Activated effector memory CD4-positive, alpha-beta T cell treated with Interleukin-2 at 50 U/mL for 16 hours (primary cell): ENCODE measurements at places on chromosomes 2 and 18.

- no peak for DNase-seq
Measured at GRCh38 chr18:38077229-38077628, 511.6 kb upstream of the CELF4 start.

GRCh38 chr2:175883586-175884194, 118.4 kb downstream of the LNPK start:
- DNase-seq: no peak

DNA sequence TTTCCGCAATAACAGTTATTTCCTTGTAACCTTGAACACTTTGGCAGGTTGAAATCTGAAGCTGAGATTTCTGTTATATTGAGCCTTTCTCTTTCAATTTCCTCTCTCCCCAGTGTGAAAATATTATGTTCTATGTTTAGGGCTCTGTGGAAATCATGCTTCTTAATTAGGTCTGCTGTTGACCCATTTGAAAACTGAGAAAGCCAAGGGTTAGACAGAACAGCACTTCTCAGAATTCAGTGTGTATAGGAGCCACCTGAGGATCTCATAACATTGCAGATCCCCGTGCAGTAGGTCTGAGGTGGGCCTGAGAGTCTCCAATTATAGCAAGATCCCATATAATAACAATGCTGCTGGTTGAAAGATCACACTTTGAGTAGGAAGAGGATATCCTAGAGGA, 230.2 kb upstream of the NT5C1B start:
- DNase-seq: no peak

- DNase-seq: no peak
Measured at GRCh38 chr2:41966920-41967319, 80.9 kb upstream of the PKDCC start.

DNA sequence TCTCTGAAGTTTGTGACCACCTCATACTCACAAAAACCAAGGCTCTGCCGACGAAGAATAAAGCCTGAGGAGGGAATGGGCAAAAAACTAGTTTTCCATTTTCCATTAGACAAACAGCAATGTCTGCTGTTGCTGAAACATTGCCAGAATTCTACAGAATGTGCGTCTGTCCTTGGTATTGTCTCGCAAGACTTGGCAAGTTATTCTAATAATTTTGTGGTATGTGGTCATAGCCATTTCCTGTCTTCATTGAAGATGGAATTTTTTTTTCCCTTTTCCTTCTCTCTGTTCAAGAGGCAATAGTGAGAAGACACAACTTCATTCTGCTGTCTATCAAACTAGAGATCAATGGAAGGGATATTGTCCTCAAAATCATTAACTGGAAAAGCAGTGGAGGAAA, 296.1 kb downstream of the RND3 start:
- no peak for DNase-seq

DNA sequence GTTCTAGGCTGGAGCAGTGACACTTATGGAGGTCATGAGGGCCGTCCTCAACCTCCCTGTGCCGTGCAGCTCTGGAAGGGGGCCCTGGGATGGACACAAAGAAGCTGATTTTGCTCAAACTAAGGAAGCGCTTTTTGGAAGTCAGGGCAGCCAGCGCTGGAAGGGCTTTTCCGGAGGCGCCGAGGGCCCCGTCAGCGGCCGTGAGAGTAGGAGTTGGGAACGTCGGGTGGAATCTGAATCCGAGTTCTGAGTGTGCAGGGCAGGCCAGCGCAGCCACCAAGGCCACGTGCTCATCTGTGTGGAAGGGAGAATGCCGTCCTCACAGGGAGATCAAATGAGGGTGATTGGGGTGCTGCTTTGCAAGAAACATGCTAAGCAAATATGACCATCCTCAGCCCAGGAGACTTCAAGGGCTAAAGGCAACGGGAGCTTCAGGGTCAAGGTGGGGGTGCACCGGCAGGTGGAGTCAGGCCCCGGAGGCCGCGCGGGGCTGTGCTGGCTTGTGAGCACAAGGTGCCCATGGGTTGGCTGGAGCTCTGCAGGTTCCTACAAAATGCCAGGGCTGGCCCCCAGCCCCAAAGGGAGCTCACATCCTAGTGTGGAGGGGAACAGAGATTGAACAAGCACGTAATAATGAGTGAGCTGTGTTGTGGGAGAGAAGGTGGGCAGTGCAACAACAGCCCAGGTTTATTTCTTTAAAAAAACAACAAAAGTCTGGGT, 70.4 kb upstream of the HPCAL1 start:
- DNase-seq: no peak

GRCh38 chr2:12501469-12502158, 215.1 kb upstream of the TRIB2 start:
- DNase-seq: peak; percentile 67

DNA sequence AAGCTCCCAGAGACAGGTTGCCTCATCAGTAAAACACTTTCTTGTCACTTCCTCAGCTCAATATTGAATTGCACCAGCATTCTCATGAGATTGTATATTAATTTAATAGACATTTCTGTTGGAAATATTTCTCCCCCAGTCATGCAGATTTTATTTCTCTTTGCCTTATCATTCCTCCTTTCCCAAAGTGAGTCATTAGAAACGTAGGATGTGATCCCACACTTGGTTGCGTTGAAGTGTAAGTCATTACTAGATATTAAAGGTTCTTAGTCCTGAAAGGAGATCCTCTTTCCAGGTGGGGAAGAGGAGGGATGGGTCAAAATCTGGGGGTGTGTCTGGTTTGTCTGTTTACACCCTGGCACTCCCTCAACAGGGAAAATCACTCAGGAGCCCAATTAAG, 438.2 kb downstream of the SLC4A3 start:
- DNase-seq: no peak

- no peak for DNase-seq
Measured at GRCh38 chr18:37218022-37218590, 347.5 kb downstream of the CELF4 start.

GRCh38 chr2:47782381-47782670, 619 bp upstream of the MSH6 start:
- no peak for DNase-seq

- DNase-seq: no peak
Measured at GRCh38 chr2:232659359-232659758, 26.0 kb downstream of the EFHD1 start.

DNA sequence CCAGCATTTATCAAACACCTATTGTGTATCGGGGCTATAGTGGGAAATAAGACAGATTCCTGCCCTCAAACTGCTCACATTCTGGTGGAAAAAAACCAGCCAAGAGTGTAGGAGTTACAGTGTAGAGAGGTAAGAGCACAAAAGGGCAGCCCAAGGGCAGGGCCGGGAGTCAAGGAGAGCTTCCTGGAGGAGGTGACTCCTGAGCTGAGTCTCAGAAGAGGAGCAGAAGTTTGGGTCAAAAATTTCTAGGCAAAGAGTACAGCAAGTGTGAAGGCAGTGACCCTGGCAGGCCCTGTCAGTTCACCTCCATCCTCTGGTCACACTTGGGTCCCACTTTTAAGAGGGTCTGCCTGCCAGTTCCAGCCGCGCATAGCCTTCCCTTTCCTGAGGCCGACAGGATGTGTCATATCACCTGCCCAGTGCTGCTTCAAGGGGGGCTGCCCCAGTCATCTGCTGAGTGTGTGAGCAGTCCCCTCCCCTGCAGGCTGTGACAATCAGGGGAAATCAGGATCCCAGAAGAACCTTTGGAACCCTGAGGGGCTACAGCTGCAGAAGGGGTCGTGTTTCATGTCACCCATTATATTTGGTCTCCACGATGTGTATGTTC, 118.4 kb downstream of the GLI2 start:
- DNase-seq: no peak

DNA sequence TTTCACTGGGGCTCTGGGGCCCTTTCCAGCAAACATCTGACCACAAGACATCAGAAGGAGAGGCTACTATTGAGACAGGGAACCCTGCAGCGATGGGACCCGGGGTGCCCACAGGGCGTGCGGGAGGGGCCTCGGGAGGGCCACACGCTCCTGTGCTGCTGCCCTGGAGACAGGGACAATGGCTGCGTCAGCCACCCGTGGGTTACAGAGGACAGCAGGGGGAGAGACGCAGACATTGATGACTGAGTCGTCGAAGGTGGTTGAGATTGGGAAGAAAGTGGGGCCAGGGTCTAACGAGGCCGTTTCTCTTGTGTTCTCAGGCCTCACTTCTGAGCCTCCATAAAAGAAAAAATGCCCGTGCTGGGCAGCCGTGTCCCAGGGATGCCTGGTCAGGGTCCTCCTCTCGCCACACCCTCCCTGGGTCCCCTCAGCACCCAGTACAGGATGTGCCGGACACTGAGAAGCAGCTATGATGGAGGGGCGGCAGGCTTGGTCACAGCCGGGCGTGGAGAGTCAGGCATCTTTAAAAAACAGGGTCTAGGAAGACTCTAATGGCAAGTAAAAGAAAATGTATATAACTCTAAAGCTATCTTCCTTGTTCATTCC, 73.9 kb downstream of the NDUFA10 start:
- no peak for DNase-seq
